ENCODE measurements at places on chromosomes 3 and 15.

GRCh38 chr15:59060348-59060747 is 44.6 kb upstream of the CCNB2 start:
- no peak for DNase-seq

GRCh38 chr3:146093896-146094295 is 67.1 kb downstream of the PLOD2 start:
- no peak for DNase-seq

DNA sequence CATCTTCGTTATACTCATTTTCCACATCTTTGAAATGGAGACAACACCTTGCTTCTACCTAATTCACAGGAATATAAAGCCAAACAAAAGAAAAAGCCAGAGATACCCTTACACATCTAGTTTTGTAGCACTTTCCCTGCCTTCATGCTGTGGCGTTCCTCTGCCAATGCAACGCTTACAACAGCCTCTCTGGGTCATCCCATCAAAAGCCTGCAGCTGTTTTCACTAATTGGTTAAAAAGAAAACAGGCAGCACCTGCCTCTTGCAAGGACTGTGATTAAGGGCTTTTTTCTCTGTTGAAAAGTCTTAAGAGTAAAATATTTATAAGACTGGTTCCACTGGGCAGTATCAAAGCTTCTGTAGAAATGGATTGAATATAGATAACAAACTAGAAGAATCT is 120.3 kb downstream of the FMN1 start:
- no peak for DNase-seq

- no peak for DNase-seq
These were observed 260.9 kb downstream of the NEK10 start for GRCh38 chr3:27108322-27108721.

DNA sequence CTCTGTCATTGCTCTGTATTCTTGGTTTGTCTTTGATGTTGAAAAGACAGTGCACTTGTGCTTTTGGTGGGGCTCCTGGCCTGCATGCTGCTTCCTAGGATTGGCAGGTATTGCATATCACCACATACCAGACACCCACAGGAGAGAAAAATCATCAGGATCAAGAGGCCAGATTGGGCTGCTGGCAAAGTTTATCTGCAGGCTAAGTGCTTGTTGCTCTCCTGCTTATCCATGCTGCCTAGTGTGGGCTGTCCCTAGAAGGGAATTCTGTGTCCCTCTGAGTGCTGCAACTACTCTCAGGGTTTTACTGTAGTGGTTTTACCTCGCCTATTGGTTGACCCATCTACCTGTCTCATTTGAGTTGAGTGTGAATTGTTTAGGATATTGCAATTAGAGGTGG is 833 bp upstream of the SLC22A13 start:
- DNase-seq = no peak

DNA sequence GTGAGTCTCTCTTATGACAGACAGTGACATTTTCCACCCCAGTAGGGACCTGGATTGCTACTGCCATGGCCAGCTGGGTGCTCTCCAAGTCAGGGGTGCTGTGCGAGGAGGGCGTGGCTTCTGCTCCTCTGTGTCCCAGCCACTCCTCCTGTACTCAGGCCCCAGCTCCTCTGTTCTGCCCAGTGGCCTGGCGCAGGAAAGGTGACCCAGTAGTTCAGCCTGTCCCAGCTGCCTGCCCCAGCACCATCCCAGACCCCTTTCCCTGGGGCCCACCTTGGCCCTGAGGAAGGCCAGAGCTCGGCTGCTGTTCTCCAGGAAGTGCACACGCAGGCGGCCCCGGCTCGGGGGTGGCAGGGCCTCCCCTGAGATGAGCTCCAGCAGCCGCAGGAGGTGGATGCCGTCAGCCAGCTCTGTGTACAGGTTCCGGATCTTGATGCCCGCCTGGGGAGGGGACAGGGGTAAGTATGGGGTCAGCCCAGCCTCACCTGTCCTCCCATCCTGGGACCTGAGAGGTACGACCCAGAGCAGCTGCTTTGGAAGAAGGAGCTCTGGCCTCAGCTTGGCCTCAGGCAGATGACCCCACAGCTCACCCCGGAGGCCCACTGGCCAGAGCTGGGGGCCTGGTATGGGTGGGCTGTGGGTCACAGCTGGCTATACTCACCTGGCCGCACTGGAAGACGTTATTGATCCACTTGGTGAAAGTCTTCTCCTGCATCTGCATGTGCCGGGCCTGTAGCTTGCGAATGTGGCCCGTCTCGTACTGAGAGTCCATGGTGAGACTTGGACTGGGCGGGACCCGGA is 1.0 kb downstream of the SPTBN5 start:
- DNase-seq = no peak

DNA sequence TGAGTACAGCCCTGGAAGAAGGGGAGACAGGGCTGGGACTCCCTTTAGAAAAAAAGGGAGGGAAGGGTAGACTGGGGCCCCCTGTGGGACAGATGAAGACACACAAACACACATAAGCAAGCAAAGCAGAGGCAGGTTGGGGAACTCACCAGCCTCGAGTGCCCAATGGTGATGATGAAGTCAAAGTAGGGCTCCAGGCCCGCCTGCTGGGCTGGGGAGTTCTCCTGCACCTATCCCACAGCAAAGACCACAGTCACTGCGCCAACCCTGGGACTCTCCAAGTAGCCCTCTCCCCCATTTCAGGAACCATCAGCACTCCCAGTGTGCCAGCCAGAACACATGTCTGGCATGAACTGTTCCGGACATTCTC is 4.1 kb downstream of the GORASP1 start:
- no peak for DNase-seq

GRCh38 chr3:62133015-62133414 is 240.3 kb downstream of the FEZF2 start:
- DNase-seq = no peak

DNA sequence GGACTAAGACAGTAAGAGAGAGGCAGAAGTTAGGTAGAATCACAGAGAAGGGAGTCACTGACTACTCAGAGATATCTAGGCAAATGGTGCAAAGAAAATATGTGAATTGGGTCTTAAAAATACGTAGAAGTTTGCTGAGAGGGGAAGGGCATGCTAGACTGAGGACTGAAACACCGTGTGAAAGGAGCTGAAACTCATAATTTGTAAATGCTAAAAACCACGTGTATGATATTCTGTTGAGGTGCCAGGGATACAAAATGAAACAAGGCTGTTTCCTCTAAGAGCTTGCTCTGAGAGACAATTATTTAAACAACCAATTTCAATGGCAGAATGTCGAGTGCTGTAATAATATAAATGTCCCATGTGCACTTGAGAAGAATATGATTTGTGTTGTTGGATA is 47.2 kb downstream of the NCK1 start:
- no peak for DNase-seq

DNA sequence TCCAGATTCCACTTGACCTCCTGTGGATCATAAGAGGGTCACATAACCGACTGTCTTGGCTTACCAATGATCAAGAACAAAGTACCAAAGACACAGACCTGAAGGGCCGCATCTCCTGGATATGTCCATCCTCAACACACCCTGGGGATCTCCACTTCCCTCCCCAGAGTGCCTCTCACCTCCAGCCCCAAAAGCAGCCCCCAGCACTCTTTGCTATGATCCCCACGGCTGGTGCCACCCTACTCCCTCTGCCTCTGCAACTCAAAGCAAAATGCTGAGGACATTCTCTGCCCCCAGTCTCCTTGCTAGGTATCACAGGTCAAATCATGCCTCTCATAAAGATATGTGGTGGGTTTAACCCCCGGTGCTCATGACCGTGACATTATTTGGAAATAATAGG is 32.7 kb downstream of the SLCO2A1 start:
- DNase-seq = no peak

GRCh38 chr15:78422571-78423340 is 15.3 kb upstream of the IREB2 start:
- peak; percentile 14 for DNase-seq

DNA sequence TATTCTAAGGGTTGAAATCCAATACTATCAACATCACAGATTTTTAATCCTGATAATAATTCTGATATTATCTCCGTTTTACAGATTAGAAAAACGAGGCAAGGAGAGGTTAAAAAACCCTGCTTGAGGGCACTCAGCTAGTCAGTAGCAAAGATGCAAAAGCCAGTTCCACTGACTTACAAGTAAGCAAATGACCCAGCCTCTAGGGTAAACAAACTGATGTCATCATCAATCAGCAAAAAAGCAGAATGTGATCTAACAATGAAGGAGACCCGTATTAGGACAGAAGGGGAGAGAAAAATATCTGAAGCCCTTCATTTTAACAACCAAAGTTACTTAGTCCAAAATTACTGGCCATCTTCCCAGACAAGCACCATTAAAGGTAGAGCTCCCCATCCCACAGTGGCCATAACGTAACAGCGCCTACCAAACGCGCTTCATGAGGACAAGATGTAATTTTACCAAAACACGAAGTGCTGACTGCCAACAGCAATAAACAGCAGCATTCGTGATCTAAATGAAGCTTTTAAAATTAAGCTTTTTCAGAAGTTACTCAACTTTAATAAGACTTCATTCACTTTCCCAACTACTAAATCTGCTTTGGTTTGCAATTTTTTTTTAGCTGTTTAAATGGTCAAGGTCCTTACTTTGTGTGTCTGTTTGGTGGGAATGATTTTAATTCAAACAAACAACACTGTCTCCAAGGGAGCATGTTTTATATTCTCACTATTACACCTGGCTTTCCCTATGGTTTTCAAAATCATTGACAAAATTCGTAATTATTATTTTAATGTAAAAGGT is 176.6 kb downstream of the OSBPL10 start:
- no peak for DNase-seq

- DNase-seq = no peak
These were observed 179.4 kb upstream of the CGNL1 start for GRCh38 chr15:57196865-57197264.

- no peak for DNase-seq
These were observed 211.2 kb downstream of the TJP1 start for GRCh38 chr15:29611057-29611456.

DNA sequence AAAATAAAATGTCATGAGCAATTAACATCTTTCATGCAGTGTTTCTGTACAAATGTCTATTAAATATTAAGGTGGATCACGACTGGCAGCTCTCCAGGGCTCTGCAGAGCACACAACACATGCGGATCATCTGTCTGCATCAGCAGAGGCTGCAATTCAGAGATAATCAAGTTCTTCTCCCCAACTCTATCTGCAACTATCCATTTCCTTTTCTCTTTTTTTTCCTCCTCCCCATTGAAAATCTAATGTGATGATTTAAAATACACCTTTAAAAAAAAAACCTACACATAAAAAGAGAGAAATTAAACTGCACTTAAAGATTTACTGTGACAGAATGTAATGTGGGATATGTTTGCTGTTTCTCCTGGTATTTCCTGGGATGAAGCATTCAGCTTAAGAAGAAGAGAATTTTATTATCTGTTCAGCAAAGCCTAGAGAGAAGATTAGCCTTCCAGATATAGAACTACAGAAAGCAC is 352.6 kb upstream of the CCDC54 start:
- DNase-seq = no peak

- no peak for DNase-seq
These were observed 31.2 kb downstream of the SEC61A1 start for GRCh38 chr3:128083396-128083795.

DNA sequence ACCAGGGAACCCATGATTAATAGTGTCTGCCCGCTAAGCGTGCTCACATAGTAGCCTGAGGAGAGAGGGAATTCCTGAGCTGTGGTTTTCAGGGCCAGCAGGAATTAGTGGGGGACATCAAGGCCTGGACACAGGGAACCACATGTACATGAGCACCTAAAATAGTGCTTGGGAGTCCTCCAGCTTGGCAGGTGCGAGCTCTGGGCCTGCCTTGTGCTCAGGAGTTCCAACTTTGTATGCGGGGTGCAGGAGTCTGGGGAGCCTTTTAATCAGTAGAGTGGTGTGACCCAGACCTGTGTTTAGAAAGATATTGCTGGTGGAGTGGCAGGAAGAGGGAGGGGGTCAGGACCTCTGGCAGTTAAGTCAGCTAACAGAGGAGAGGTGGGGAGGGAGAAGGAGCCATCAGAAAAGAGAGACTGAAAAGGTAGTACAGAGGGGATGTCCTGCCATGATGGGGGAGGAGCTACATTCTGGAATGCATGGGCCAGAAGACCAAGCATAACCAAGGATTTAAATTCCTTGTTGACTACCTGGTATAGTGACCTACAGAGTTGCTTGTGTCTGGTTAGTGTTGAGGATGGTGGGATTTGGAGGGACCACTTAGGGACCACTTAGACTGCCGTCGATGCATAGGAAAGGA is 1.9 kb downstream of the DAG1 start:
- DNase-seq = no peak

DNA sequence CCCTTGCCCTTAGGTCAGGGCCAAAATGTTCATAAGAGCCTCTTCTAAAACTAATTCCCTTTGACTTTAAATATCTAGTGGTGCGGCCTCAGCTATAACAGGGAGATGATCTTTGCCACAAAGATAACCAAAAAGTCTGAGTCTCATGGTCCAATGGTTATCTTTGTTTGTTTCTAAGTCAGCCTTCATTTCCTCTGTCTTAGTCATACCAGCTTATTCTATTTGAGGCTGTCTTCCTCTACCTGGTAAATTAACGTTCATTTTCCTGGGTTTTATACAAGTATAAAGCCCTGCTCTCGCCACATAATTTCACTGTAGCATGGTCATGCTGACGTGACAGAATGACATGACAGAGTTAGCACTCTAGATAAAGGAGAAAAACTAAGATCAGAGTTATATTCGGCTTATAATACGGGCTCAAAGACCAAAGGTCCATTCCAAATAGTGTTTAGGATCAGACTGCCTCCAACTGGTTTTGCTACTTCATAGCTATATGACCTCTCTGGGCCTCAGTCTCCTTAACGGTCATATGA is 18.4 kb downstream of the ZNF860 start:
- DNase-seq = no peak

- DNase-seq = no peak
These were observed 66.4 kb downstream of the ASTE1 start for GRCh38 chr3:130960139-130960795.

GRCh38 chr3:8453153-8453552 is 48.5 kb upstream of the LMCD1 start:
- no peak for DNase-seq

GRCh38 chr3:149414557-149415231 is 37.2 kb upstream of the TM4SF1 start:
- DNase-seq = no peak

DNA sequence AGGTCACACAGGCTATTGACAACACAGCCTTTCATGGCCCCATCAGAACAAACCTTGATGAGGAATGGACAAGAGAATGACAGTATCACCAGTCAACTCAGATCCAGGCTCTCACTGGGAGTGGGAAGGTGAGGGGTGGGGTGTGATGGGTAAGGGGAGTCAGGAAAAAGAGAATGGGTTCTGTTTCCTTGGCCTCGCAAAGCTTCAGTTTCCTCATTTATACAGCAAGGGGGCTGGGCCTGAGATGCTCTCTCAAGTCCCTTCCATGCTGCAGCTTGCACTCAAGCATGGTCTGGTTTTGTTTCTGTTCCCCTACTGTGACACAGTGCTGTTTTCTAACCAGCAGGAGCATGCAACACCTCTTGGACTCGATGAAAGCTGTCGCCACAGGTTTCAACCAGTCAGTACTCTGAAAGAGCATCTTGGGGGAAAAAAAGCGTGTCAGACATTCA is 65.7 kb upstream of the IL12A start:
- DNase-seq = no peak

- no peak for DNase-seq
These were observed 94.2 kb upstream of the ACP3 start for GRCh38 chr3:132222868-132223538.

- no peak for DNase-seq
These were observed 15.0 kb downstream of the SNAPC5 start for GRCh38 chr15:66482539-66482938.

GRCh38 chr15:32861761-32862160 is 144.0 kb downstream of the GREM1 start:
- no peak for DNase-seq
